ENCODE measurements at places on chromosomes 6 and 20. TPM values are rescaled to one million over a fixed set of nuclear protein-coding genes. Genes with fewer than 3 reads are reported as not detected.

Gene SGK2
- total RNA-seq: 0.09 TPM

Gene LRFN2
- total RNA-seq: not detected

Gene NPEPL1
- total RNA-seq: 23.3 TPM

Gene ZSCAN23
- total RNA-seq: 1.9 TPM

Gene SERAC1
- 8.5 TPM for total RNA-seq

Gene RIPPLY2
- not detected for total RNA-seq

Gene BPIFB1
- not detected for total RNA-seq

Gene ZNF512B
- total RNA-seq: 9.9 TPM

Gene CST2
- total RNA-seq: not detected

Gene BMP2
- 16.6 TPM for total RNA-seq

Gene TUBB
- 495 TPM for total RNA-seq

Gene PLEKHG1
- 19.3 TPM for total RNA-seq

Gene TAF4
- total RNA-seq: 2.9 TPM

Gene FAM83C
- total RNA-seq: not detected

Gene TAGAP
- not detected for total RNA-seq

Gene SENP6
- total RNA-seq: 66.5 TPM

Gene TMEM74B
- 1.6 TPM for total RNA-seq

Gene FAM217A
- total RNA-seq: not detected

Gene TNXB
- 0.36 TPM for total RNA-seq

Gene MAFB
- total RNA-seq: 0.63 TPM
